Amygdala (tissue), 56 donors: ENCODE measurements at places on chromosomes 1 and 21.

GRCh38 chr1:158071138-158071537 lies 77.7 kb downstream of the KIRREL1 start:
- DNase-seq: peak; percentile 8

- no peak for DNase-seq
Observed at GRCh38 chr1:174036798-174037197, 14.6 kb upstream of the RC3H1 start.

GRCh38 chr1:85375493-85375892 lies 89.5 kb downstream of the DDAH1 start:
- no peak for DNase-seq

- DNase-seq: no peak
Observed at GRCh38 chr1:44254392-44254910, 41.2 kb downstream of the DMAP1 start.

- no peak for DNase-seq
Observed at GRCh38 chr1:29703596-29704370, 467.5 kb downstream of the PTPRU start.

DNA sequence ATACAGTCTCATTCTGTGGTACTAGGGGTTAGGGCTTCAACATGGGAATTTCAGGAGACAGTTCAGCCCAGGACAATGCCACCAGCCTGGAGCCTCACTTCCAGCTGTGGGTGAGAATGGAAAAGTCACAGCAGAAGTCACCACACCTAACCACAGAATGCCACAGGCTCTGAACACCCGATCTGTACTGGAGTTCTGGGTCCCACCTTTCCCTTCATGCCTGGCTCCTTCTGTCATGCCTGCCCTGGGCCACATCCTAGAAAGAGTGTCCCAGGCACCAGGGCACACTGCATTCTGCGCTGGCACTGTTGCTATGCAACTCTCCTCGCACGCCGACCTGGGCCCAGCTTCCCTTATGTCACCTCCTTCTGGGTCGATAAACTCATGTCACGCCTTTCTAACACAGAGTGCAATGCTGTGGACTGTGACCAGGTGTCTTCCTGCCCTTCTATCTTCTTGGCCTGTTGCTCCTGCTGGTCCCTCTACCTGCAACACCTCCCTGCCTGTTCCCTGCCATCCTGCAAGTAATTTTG lies 21.2 kb downstream of the RCSD1 start:
- no peak for DNase-seq

- DNase-seq: no peak
Observed at GRCh38 chr1:158003406-158003800, 10.0 kb downstream of the KIRREL1 start.

DNA sequence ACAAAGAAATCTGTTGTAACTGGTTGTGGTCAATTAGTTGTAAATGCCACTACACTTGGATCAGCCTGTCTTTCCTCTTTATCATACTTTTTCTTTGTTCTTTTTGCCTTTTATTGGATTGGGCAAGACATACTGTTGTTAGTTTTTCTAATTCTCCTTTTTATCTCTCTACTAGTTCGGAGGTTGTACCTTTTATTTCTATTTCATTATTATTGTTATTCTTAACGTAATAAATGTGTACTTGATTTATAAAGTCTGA lies 59.2 kb downstream of the IVNS1ABP start:
- no peak for DNase-seq

DNA sequence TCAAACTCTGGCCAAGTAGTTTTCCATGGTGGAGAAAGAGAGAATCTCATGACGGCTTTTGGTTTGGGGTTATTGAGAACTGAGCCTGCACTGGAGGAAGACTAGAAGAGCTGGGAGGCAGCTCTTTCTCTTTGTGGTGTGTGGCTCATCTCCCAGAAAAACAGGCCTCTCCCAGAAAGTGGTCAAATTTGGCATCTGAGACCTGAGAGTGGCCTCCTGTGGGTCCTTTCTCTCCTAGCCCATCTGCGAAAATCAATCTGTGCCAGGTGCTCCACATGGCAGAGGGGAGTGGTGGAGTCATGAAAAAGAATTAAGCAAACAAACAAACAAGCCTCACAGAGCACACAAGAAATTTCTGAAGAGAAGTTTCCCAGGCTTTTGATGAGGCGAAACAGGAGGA lies 305.0 kb downstream of the ST6GALNAC3 start:
- DNase-seq: no peak

- no peak for DNase-seq
Observed at GRCh38 chr1:30196872-30197638, 526.3 kb downstream of the MATN1 start.

- no peak for DNase-seq
Observed at GRCh38 chr21:46203203-46203600, 18.9 kb upstream of the SPATC1L start.

DNA sequence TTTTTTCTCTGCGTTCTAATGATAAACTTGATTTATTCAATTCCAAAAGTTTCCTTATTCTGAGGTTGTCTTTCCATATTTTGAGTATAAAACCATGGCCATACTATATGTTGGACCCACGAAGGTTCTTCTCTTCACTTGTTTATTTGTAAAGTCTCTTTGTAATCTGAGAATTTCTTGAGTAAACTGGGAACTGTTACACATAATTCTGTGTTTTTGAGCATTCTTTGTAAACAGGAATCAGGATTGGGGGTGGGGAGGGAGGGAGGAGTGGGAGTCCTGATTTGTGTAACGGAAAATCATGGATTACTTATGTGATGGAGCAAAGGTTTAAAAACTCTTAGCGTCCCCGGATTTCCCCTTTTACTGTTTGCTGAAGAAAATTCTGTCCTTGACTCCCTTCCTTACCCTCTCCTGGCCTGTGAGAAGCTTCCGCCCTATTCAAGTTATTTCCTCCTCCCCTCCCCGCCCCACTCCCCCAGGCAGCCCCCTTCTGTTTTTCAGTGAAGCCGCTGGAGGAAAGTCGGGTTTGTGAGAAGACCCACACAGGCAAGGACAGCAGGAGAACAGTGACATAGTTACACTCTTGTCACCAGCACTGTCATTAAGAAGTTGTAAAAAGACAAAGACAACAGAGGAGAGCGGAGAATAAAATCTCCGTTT lies 6.4 kb upstream of the NBPF11 start:
- DNase-seq: no peak

DNA sequence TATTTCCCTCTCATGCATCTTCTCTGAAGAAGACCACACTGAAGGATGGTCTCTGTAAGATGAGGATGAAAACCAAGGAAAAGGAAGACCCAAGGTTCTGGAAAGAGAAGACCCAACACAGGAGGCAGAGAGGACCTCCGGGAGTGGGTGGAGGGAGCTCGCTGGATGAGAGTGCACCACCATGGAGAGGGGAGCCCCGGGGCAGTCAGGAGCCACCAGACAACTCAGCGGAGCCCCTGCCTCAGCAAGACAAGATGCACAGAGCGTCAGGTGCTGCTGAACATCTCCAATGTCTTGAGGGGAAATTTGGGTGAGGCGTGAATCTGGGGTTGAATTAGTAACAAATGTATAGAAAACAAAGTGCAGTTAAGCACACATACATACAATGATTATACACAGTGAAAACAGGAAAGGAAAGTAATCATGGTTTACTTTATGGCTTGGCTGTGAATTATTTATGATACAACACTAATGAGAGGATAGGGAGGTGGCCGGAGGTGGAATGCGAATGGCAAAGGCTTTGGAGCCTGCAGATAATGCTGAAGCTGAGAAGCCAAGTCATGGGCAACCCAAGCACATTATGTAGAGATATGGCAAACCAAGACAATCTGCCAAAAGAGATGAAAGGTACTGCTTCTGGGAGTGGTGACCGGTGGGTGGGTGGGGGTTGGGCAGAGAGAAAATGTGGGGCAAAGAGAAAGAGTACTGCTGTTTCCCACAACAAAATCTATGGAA lies 80.4 kb upstream of the EDN2 start:
- no peak for DNase-seq

DNA sequence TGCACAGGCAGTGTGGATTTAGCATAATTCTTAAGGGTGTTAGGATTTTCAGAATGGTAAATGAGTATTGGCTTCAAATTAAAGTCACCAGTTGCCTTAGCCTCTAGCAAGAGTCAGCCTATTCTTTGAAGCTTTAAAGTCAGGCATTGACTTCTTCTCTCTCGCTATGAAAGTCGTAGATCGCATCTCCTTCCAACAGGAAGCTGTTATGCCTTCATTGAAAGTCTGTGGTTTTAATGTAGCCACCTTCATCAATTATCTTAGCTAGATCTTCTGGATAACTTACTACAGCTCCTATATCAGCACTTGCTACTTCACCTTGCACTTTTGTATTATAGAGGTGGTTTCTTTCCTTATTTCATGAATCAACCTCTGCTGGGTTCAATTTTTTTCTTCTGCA lies 320.2 kb downstream of the PTPRC start:
- no peak for DNase-seq
